ENCODE measurements at places on chromosomes 5 and 9.

DNA sequence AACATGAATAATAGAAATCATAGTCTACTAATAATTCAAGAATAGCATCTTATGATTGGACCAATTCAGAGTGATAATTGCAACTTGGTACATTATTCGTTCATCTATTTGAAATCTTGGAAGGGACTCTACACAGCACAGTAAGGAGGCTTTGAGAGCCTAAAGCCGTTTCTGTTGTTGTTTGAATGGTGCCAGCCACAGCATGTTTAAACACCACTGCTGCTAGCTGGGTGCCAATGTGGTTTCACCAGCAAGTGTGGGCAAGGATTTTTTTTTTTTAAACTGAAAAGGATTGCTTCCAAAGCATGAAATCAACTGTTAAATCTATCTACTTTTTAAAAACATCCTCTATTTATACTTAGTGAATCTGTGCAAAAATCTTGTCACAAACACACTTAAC lies 253.9 kb upstream of the MAP3K1 start:
- DNase-seq: no peak

GRCh38 chr9:106075960-106076327 lies 381.6 kb downstream of the TMEM38B start:
- peak; percentile 18 for DNase-seq

DNA sequence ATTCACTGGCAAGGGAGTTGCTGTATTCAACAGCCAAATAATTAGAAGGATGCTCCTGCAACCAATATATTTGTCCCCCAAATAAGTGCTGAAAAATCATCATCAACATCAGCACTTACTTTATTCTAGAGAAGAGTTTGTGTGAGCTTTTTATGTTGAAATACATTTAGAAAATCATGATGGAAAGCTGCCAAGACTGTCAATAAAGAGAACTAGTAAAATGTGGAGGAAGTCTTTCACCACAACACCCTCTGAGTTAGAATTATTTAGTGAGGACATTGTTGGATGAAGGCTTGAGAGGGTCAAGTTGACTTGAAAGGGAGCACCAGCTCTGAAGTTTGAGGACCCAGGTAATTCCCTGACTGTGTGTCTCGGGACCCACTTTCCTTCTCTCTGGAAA lies 100.2 kb upstream of the TBCA start:
- no peak for DNase-seq

DNA sequence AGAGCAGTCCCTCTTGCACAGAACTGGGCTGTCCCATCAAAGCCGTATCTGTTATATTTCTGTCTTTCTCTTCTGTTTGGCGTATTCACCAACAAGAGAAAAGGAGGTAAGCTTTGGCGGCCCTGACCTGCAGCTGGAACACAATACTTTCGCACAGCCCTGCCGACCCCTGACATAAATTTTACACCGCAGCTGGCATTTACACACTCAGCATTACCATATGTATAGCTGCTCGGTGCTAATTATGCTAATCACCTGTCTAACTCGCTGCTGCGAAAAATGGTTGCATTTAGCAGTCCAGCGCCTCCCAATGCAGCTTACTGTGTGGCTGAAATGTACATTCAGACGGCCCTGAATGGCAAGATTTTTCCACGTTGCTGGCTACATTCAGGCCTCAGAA lies 20.8 kb downstream of the PTCH1 start:
- no peak for DNase-seq

DNA sequence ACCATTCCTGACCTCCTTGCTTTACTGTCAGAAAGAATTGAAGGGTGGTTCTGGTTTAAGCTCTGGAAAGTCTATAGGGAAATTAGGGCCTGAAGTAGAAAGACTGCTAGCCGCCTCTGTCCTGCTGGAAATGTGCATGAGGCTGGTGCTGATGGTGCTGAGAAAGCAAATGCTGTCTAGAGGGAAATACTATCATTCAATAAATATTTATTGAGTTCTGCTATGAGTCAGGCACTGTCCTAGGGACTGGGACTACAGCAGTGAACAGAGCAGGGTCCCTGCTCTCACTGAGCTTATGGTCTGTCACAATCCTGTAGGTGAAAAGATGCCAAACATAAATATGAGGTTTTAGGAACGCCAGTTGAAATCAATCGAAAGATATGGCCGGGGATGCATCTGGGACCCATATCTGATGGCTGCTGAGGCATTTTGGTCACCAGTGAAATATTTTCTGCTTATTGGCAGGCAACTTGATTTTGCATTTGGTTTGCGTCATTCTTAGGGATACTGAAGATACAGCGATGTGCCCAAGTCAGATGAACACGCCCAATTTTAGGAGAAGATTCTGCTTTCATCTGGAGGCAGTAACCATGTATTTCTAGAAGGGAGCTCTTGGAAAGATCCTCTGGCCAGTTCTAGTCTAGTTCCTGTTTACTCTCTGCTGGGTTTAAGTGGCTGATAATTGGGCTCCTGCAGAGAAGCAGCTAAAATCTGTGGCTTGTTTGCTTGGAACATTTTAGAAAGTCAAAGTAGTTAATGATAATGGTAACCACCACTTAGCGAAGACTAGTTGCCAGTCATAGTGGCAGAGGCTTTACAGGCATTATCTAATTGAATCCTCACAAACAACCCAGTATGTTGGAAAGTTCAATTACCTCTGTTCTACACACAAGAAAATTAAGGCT lies 73.3 kb downstream of the INSYN2B start:
- DNase-seq: no peak

DNA sequence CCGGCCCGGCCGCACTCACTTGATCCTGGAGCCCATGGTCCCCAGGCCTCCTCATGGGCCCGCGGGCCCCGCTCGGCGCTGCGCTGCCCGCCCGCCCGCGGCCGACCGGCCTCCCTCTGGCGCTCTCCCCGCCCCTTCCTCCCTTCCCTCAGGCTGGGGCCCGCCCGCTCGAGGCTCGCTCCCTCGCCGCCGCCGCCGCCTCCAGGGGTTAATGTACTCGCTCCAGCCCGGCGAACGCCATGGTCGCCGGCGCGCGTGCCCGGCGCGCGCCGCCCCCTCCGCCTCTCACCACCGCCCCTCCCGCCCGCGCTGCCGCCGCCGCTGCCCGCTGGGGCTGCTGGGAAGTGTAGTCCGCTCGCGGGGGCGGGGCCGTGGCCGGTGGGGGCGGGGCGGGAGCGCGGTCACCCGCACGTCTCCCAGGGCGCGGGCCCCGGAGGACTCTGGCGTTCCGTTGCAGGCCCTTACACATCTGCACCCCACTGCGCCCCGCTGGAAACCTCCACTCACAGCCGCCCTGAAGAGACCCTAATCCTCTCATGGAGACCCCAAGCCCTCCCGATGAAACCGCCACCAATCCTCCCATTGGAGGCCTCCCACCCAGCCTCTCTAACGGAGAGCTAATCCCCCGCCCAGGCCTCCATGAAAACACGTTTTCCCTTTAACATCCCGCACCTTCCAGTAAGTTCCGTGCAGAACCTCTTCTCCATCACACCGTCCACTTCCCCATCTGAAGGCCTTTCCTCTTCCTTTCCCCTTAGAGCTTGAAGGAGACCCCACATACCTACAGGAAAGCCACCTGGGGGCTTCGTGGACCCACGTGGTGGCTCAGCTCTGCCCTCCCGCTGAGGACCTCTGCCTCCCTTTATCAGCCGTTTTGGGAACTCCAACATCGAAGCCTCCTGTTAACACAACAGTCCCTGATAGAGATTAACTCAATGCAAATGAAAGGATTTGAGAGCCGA lies at the start of gene DENND1A:
TSS of gene DENND1A (minus strand) at position 257 of the 962 bp plus-strand sequence. CDS start at position 36, 221 bp downstream.
- DNase-seq: peak; percentile 89

DNA sequence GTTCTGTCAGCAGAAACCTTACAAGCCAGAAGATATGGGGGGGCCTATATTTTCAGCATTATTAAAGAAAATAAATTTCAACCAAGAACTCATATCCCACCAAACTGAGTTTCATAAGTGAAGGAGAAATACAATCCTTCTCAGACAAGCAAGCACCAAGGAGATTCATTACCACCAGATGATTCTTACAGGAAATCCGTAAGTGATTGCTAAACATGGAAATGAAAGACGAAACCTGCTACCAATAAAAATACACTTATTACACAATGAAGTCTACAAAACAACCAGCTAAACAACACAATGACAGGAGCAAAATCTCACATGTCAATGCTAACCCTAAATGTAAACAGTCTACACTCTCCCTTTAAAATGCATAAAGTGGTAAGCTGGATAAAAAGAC lies 17.8 kb upstream of the C9orf72 start:
- DNase-seq: no peak

DNA sequence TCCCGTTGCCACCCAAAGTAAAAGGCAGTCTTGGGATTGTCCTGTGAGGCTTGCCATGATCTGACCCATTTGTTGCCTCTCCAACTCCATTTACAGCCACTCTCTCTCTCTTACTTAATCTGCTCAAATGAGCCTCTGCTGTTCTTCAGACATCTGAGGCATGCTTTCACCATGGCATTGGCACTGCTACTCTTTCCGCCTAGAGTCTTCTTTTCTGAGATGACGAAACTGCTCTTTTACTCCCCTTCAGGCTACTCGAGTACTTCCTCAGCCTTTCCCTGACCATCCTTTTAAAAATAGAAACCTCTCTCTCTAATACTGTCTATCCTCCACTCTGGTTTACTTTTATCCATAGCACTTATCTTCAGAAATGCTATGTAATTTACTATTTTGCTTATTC lies 9.0 kb downstream of the FOCAD start:
- DNase-seq: peak; percentile 38

DNA sequence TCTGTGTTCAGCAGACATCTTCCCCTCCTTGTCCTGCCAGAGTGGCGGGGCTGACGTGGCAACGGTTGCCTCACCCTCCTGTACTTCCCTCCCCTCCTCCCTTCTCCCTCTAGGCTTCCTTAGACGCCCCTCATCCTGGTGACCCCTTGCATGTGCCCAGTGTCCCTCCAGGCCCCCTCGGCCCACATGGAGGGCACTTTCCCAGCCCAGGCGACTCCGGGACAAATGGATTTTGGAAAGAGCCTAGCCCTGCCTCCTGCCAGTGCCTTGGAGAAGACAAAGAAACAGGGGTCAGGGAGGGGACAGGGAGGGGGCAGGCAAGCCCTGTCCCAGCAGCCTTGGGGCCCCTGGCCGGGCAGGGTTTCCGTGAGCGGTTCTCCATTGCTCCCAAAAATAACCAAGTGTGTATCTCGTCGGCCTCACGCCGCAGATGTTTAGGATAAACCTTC lies 38.3 kb upstream of the NEURL1B start:
- no peak for DNase-seq

DNA sequence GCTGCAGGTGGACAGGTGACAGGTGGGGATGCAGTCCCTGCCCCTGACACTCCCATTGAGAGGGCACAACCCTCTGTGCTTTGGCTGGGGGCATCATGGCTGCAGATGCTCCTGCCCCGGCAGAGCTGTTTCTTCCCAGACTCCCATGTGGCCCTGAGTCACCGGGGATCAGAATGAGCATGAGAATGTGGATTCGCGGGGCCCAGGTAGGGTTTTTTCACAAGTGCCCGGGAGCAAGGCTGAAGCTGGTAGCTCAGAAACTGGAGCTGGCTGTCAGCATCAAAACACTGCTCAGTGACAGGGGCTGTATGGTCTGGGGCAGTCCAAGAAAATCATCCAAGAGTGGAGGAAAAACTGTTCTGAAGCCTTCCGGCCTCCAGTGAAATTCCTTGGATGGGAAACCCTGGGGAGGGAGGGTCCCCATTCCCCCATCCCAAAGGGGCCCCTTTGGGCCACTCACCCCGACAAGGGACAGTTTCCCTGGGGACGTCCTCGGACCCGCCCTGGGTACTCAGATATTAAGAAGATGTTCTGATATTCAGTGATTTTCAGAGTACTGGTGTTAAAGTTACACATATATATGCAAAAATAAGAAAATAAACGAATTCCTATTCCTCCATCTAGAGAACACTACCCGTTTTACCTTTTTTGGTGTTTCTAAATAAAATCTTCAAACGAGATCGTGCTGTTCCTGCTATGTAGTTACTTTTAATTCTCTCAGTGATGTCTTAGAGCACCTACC lies 120.1 kb upstream of the LPCAT1 start:
- DNase-seq: no peak

- DNase-seq: peak; percentile 17
Measured at GRCh38 chr5:150245111-150245789, 44.3 kb downstream of the CAMK2A start.

- no peak for DNase-seq
Measured at GRCh38 chr5:155053501-155053900, 39.9 kb downstream of the KIF4B start.

DNA sequence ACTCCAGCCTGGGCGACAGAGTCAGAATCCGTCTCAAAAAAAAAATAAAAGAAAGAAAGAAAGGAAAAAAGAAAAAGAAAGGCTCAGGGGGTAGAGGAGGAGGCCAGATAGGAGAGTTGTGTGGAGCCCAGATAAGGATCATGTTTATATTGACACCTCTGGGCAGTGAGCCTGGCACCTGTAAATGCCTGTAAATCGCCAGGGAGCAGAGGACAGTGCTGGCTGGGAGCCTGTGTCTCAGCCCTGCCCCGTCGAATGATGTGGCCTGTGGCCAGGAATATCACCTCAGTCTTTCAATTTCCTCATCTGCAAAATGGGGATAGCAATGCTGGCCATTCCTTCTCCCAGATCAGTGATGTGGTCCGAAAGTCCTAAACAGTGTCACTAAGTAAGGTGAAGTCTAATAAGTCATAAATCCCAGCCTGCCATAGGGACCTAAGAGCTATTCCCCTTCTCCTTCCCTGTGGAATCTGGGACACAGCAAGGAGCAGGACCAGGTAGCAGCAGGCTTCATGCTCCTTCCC lies 10.3 kb upstream of the ABO start:
- no peak for DNase-seq

- DNase-seq: no peak
Measured at GRCh38 chr9:33170464-33171415, 3.6 kb upstream of the B4GALT1 start.

DNA sequence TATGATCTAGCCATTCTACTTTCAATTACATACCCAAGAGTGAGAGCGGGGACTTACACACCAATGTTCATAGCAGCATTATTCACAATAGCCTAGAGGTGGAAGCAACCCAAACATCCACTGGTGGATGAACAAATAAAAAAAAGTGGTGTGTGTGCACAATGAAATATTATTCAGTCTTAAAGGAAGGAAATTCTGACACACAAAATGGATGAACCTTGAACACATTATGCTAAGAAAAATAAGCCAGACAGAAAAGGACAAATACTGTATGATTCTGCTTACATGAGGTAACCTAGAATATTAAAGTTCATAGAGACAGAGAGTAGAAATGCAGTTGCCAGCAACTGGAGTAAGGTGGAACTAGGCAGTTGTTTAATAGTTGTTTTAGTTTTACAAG lies 22.1 kb downstream of the ETF1 start:
- DNase-seq: no peak

- DNase-seq: peak; percentile 67
Measured at GRCh38 chr5:74673011-74673790, 11.8 kb upstream of the HEXB start.

- no peak for DNase-seq
Measured at GRCh38 chr5:142426129-142427014, 101.6 kb upstream of the SPRY4 start.

GRCh38 chr5:133120156-133120750 lies 68.4 kb downstream of the HSPA4 start:
- no peak for DNase-seq

DNA sequence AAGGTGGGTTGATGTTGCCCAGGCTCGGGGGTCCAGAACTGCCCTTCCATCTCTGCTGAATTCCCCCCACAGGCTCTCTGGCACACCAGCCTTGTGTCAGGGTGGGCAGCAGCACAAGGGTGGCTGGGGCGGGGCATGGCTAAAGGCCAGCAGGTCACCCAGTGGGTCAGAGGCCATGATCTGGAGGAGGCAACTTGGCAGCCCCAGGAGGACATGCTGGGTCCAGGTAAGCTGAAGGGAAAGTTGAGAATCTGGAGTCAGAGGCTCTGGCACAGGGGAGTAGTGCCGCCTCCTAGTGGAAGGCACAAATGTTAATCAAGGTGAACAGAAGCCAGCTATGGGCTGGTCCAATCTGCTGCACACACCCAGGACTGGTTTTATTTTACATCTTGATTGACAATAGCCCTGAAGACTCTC lies 6.2 kb downstream of the TMEM8B start:
- DNase-seq: no peak

- DNase-seq: no peak
Measured at GRCh38 chr5:169735913-169736312, 98.8 kb downstream of the DOCK2 start.
